Amygdala (tissue), 56 donors: ENCODE measurements at places on chromosomes 16 and 17.

GRCh38 chr17:57257195-57257894 lies 1.0 kb downstream of the MSI2 start:
- no peak for DNase-seq

DNA sequence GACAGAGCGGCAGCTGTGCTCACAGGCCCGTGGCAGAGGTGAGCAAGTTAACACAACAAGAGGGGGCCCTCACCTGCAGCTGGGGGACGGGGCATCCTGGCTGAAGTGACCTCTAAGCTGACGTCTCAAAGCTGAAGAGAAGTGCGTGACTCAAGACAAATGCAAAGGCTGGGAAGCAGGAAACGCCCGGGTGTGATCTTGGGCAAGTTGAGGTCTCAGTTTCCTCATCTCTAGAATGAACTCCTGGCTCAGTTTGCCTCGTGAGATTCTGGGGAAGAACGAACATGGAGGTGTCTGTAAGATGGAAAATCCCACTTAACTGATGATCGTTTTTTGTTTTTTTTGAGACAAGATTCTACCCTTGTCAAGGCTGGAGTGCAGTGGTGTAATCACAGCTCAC lies 40.1 kb upstream of the C1QL1 start:
- DNase-seq, result no peak

DNA sequence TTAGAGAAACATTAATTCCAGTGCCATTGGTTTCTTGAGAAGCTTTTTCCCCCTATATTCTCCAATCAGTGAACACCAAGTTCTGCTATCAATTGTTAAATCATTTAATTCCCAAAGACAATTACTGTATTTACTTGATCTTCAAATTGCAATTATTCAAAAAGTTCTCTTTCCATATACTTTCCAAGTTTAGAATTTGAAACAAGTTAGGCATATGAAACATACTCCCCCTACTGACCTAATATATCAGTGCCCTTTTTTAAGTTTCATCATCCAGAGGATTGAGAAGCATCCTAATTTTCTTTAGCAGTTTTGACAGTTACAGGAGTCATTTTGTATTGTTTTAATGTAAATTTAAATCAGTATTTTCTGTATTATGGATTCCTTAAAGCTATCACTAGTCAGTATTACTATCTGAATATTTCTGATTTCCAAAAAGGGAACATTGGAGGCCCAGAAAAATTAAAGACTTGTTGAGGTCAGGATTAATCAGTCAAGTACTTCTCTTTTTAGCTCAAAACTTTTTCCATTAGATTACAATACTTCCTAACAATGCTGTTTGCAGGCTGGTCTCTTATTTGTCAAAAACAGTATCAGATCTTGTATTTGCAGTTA lies 16.3 kb downstream of the MEIOC start:
- DNase-seq, result no peak

DNA sequence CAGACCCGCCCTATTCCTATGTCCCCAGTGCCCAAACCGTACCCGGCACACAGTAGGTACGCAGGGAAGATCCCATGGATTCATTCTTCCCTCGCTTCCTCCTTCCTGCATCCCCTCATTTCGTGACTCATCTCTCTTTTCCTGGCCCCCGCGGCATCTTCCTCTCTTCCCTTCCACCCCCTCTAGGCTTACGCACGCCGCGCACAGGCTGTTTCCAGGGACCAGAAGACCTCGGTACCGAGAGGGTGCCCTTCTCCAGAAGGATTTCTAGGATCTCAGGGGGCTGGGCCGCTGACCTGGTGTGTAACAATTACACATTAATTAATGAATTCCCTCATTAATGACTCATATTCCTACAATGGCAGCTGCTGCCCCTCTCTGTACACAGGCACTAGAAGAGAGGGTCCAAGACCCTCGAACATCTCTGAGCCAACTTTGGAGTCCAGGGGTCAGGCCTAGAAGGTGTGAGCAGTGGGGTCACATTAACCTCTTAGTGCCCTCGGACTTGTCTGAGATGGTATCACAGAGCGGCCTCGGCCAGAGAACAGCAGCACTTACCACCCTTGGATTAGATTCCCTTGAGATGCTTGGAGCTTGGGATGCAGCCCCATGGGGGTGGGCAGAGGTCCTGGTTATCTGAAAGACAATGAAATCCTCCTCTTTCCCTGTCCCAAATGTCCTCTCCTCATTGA lies 16.8 kb upstream of the PLLP start:
- DNase-seq, result no peak

DNA sequence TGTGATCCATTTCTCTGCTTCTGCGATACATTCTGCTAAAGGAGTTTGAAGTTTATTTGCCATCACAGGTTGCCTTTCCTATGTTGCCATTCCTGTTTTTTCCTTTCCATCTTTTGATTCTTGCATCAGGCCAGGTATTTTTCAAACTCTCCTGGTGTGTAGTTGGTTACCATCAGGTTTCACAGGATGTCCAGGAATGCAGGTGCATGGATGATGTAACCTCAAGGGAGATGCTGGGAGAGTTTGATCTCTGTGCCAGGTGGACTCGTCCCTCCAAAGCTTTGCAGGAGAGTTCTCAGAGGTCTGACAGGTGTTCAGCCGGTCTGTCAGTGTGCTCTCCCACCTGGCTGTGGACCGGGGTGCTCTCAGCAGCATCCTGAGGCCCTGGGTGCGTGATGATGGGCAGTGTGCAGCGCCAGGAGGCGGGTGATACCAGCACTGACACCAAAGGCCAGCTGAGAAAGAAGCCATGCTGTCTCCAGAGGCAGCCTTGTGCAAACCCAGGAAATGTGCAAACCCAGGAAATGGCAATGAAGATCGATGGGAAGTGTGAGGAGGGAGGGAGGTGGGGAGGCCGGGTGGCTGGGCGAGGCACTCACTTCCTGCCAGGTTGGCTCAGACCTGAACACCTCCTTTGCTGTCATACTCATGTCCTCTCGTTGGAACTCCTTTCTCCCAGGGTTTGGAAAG lies 1.7 kb downstream of the ATP2C2 start:
- no peak for DNase-seq
